ENCODE measurements at places on chromosomes 16 and 17.

GRCh38 chr17:44981221-44981968 lies 13.3 kb upstream of the C1QL1 start:
- DNase-seq = no peak

- DNase-seq = no peak
Observed at GRCh38 chr17:36837939-36838272, 99.4 kb upstream of the LHX1 start.

GRCh38 chr16:58366247-58367031 lies 25.8 kb upstream of the GINS3 start:
- no peak for DNase-seq

DNA sequence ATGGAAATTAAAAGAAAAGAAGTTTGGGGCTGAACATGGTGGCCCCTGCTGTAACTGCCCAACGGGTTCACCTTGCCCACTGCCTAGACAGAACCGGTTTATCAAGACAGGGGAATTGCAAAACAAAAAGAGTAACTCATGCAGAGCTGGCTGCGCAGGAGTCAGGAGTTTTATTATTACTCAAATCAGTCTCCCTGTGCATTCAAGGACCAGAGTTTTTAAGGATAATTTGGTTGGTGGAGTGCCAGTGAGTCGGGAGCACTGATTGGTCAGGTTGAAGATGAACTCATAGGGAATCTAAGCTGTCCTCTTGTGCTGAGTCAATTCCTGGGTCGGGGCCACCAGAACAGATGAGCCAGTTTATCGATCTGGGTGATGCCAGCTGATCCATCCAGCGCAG lies 4.4 kb upstream of the SCPEP1 start:
- no peak for DNase-seq

DNA sequence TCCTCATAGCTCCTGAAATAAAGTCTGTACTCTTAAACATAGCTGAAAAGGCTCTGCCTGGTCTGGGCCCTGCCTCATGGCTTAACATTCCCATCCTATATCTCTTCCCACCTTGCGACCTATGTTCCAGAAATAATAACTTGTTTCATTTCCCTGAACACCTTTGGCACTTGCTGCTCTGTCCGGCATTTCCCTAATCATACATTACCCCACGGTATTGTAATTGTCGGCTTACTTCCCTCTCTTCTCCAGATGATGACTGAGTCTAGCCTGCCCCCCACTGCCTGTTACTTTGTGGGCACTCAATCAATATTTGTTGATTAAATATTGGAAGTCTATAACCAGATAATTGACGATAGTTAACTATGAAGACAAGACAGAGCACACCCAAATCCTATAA lies 23.3 kb upstream of the SUPT4H1 start:
- no peak for DNase-seq

GRCh38 chr17:55263569-55264277 lies 1.0 kb upstream of the HLF start:
- no peak for DNase-seq

DNA sequence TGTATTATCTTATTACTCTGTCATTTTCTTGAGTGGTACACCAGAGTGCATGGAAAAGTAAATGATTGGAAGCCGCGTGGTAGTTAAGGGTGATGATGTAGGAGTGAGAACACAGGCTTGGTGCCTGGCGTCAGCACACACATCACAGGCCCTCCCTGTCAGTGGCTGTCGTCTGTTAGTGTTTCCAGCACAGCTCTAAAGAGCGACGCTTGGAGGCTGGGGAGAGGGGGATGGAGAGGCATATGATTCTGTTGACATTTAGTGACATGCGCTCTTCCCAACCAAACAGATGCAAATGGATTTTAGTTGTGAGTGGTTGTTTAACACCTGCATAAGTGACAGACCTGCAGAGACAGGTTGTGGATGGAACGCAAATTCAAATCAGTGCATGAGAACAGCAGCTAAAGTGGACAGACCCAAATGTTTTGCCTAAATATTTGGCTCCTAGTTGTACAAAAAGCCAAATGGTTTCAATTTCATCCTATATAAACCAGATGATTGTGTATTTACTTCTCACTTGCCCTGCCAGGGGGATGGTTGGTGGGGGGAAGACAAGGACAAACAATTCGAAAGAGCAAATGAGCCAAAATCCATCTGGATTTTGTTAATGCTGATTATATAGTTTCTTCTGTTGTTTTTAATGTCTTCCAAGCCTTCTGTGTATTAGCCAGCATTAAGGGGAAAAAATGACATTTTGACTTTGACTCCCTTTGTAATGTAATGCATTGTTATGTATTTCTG lies 222.3 kb downstream of the WWOX start:
- DNase-seq = no peak

DNA sequence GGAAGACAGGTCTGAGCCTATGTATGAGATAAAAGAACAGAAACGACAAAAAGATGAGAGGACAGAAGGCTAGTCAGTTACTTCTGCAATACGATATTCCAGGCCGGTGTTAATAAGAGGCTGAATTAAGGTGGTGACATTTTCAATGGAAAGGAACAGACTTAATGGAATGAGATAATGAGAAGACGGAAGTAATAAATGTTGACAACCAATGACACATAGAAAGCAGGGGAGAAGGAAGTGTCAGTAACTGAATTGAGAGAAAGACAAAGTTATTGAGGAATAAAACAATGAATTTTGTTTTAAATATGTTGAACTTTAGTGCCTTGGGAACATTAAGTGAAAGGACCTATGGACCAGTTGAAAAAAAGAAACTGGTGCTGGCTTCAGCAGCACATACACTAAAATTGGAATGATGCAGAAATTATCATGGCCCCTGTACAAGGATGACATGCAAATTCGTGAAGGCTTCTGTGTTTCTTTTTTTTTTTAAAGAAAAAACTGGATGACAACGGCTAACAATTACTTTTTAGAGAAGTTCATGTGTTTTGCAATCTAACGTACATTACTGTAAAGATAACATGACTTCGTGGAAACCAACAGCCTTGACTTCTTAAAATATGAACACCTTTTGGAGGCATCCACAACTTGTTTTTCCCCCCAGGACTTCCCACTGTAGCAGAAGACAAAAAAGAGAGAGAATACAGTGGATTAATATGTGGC lies 18.5 kb upstream of the CPD start:
- DNase-seq = peak; percentile 59

DNA sequence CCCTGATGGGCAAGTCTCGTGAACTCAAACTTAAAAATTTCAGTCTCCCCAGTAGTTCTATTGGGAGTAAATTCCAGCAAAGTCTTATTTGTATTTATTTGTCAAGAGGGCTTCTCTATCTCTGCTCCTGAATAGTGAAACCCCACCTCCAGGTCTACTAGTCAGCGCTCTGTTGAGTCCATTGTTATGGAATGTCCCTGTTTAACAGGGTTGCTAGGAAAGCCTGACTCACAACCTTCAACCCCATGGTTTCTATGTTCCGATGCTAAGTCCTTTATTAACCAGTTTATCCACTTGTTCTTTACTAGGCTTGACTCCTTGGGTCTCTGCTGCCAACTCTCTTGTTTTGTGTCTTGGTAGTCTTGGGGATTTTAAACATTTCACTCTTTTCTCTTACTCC lies 250.7 kb upstream of the MYOCD start:
- no peak for DNase-seq

- DNase-seq = no peak
Observed at GRCh38 chr17:65730711-65731169, 169.3 kb upstream of the AXIN2 start.

- DNase-seq = no peak
Observed at GRCh38 chr17:80876950-80877728, 114.5 kb upstream of the CHMP6 start.

DNA sequence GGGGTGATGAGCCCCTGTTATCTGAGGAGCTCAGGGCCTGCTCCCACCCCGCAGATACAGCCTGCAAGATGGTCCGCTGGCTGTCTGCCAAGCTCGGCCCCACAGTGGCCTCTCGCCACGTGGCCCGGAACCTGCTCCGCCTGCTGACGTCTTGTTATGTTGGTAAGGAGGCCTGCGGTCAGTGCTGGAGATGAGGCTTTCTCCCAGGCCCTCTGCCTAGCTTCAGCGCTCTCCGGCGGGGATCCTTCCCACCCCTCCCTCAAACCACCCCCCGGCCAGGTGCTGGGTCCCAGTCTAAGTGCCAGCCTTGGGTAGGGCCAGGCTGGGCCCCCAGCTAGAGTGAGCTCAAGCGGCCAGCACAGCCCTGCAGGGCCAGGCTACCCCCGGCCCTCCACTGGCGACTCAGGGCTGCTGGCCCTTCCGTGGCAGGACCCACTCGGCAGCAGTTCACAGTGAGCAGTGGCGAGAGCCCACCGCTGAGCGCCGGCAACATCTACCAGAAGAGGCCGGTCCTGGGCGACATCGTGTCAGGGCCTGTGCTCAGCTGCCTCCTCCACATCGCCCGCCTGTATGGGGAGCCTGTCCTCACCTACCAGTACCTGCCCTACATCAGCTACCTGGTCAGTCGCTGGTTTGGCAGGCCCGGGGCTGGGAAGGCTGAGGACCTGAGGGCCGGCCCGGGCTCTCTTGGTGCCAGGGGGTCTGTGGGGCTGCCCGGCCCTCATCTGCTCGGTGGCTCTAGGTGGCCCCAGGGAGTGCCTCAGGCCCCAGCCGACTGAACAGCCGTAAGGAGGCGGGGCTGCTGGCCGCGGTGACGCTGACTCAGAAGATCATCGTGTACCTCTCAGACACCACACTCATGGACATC lies 6.1 kb downstream of the WDR81 start:
- no peak for DNase-seq

- no peak for DNase-seq
Observed at GRCh38 chr17:77961741-77962140, 3.2 kb downstream of the TNRC6C start.

DNA sequence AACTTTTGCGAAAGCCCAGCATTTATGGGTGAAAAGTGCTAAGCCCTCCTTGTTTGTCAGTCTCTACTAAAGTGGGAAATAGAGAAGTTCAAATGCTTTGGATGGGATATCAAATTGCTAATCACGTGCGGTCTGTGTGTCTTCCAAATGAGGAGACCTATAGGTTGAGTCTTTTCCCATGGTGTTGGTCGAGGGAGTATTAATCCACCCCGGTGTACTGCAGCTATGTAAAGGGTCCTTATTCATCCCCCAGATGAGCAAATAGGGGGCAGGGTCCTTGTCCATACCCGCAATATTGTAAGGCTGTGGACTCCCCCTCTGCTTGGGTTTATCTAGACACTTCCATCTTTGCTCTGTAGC lies 14.6 kb downstream of the KIAA0513 start:
- no peak for DNase-seq

DNA sequence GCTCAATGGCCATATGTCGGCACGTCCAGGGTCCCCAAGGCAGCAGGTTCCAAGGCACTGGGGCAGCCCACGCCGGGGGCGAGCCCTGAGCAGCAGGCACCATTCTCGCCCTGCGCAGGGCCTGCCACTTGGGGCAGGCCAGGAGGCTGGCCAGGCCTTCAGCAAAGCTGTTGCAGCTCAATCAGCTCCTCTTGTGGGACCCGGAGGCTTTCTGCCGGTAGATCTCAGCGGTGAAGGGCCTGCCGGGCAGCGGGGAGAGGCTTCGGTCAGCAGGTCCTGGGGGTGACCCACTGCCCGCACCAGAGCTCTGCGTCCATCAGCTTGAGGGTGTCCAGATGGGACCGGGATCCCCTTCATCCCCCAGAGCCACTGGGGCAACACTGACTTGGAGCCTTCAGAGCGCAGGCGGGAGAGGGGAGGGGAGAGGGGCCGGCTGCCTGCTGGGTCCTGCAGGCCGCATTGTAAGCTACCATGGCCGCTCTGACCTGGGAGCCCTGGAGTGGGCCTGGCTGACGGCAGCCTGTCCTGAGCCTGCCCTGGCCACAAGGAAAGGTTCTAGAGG lies 9.5 kb upstream of the RASD1 start:
- no peak for DNase-seq

- DNase-seq = no peak
Observed at GRCh38 chr17:78438694-78439325, 60.4 kb downstream of the PGS1 start.

DNA sequence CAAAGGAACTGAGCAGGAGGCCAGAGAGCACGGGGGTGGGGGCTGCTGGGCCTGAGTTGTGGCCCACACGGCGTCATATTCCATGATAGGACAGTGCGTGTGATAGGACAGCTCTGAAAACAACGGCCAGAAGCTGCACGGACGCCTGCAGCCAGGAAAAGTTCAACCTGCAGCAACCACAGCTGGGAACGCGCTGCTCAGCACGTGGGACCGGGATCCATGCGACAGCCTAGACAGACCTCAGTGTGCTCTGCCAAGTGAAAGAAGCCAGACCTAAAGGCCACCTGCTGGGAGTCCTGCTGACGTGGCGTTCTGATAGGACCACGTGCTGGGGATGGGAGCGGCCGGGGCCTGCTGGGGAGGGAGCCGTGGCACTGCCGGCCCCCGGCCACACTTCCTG lies 21.6 kb downstream of the CTU2 start:
- DNase-seq = no peak

GRCh38 chr16:67474551-67475455 lies 6.2 kb downstream of the ATP6V0D1 start:
- no peak for DNase-seq

GRCh38 chr16:66512272-66513110 lies 37.4 kb downstream of the TK2 start:
- no peak for DNase-seq

- DNase-seq = no peak
Observed at GRCh38 chr16:4828567-4829321, 18.3 kb downstream of the GLYR1 start.

- DNase-seq = no peak
Observed at GRCh38 chr16:79517156-79517555, 83.4 kb downstream of the MAF start.

- DNase-seq = no peak
Observed at GRCh38 chr16:10224850-10225249, 42.6 kb upstream of the GRIN2A start.

DNA sequence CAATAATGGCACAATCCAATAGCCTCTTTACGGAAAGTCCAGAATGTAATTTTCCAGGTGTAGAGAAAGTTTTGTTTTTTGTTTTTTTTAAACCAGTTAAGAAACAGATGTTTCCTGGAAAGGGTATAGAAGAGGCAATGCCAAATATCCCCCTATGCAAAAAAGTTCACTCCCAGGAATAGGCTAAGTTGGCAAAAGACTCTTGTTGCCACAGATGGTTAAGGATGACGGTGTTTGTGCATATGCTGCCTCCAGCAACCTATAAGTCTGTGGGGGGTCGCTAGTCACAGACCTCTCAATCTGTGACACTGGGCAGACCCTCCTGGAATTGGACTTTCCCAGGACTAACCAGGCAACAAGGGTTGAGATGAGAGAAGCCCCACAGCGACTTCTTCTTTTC lies 20.9 kb upstream of the HP start:
- DNase-seq = no peak

DNA sequence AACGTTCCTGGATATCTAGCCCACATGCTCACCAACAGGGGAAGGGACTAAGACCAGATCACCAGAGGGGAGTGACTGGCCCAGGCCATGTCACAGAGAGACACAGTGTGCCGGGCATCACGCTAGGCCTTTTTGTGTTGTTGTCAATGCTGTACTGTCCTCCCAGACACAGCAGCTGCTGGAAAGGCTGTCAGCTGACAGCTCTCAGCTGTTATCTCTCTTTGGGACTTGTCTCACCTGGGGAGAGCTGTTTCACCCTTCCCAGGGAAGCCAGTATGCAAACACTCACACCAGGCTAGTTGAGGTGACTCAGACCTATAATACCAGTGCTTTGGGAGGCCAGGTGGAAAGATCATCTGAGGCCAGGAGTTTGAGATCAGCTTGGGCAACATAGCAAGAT lies 19.4 kb downstream of the UNC45B start:
- no peak for DNase-seq

GRCh38 chr16:3454093-3454492 lies 10.6 kb downstream of the NAA60 start:
- no peak for DNase-seq

Data from SIG-M5 (cell line).